ENCODE measurements at places on chromosomes 1 and 21. TPM values are rescaled to one million over a fixed set of nuclear protein-coding genes. Genes with fewer than 3 reads are reported as not detected.
A peak's percentile ranks its signal among the peaks of the same experiment; 100 is the strongest.

- H3K4me3 ChIP-seq: no peak overlapping the region
- peaks cover 6% of the 10 kb centered on the region for H3K4me1 ChIP-seq
- H3K36me3 ChIP-seq: no peaks in the 10 kb centered on the region
- DNase-seq: peak; percentile 15
- H3K27me3 ChIP-seq: peaks cover 11% of the 10 kb centered on the region
Measured at GRCh38 chr1:147545133-147545532, 3.8 kb downstream of the BCL9 start.

DNA sequence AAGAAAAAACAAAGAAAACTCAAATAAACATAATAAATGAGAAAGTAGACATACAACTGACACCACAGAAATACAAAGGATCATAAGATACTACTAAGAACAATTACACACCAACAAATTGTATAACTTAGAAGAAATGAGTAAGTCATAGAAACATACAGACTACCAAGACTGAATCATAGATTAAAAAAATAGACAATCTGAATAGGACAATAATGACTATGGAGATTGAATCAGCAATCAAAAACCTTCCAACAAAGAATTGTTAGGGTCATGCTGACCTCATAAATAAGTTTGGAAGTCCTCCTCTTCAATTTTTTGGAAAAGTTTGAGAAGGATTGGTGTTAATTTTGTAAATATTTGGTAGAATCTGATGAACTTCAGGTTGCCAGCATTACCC is 159.0 kb downstream of the PTBP2 start:
- no peak for DNase-seq
- H3K4me3 ChIP-seq: no peak overlapping the region

DNA sequence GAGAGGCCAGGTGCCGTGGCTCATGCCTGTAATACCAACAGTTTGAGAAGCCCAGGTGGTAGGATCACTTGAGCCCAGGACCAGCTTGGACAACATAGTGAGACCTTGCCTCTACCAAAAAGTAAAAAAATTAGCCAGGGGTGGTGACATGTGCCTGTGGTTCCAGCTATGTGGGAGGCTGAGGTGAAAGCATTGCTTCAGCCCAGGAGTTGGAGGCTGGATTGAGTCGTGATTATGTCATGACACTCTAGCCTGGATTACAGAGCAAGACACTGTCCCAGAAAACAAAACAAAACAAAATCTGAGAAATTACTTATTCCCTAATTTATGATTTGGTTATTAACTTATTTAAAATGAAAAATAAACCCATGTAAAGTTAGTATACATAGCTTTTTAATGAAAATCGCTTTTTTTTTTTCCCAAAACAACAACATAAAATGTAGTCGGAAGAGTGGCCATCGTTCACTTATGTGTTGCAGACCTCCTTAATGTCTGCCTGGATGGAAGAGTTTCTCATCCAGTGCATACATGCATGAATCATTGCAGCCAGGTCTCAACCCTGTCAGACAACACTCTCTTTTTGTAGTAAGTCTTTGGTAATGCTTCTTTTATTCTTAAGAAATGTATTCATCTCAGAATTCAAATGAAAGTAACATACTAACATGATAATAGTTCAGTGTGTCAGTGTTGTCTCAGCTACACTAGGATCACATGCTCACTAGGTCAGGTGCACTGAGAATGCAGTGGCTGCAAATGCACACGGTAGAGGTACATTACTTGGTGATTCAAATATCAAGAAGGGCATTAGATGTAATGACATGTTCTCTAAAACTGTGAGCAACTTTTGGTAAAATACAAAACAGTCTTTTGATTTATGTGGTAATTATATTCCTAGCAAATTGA is 28.0 kb downstream of the ITSN1 start:
- H3K4me3 ChIP-seq: no peak overlapping the region
- H3K36me3 ChIP-seq: peaks cover 5% of the 10 kb centered on the region
- H3K27ac ChIP-seq: peak overlapping the region; percentile 41

C1QB gene
- total RNA-seq: not detected

- DNase-seq: no peak
- no peaks in the 10 kb centered on the region for H3K4me1 ChIP-seq
- no peaks in the 10 kb centered on the region for H3K36me3 ChIP-seq
- no peak overlapping the region for H3K27ac ChIP-seq
- H3K4me3 ChIP-seq: no peak overlapping the region
Measured at GRCh38 chr1:232795497-232796053, 9.6 kb upstream of the MAP10 start.

All from HFFc6 (cell line).